ENCODE measurements at places on chromosomes 12 and 14.
A peak's percentile ranks its signal among the peaks of the same experiment; 100 is the strongest.

DNA sequence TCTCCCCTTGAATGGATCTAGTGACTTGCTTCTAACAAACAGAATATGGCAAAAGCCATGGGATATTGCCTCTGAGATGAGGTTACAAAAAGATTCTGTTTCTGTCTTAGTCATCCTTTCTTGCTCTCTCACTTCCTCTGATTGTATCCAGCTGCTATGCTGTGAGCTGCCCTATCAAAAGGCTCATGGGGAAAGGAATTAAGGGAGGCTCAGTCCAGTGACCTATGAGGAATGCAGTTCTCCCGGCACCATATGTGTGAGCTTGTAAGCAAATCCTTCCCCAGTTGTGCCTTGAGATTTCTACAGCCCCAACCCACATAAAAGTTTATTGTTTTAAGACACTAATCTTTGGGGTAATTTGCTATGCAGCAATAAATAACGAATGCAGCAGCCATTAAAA is 183.1 kb downstream of the KLHL28 start:
- DNase-seq: no peak

DNA sequence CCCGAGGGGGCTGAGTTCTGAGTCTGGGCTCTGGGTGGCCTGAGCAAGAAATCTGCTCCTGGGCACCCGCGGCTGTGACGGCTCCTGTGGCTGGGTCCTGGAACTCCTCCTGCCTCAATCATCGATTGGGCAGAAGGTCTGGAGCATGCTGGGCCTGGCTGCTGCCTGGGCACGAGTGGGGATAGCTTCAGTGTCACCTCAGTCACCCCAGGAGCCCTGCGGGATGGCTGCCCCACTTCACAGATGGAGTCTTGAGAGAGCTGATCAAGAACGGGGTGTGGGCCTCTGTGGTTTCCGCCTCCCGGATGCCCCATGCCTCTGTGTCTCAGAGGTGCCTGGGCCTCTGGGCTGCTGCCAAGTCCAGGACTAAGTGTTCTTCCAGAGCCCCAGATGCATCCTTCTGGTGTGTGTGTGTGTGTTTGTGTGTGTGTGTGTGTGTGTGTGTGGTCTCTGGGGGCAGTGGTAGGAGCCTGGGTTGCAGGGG is 185.6 kb upstream of the C14orf180 start:
- DNase-seq: peak; percentile 88

GRCh38 chr12:129373746-129374145 is 520.5 kb downstream of the GLT1D1 start:
- no peak for DNase-seq

- no peak for DNase-seq
These were observed 166.4 kb downstream of the TSPAN9 start for GRCh38 chr12:3243376-3244084.

DNA sequence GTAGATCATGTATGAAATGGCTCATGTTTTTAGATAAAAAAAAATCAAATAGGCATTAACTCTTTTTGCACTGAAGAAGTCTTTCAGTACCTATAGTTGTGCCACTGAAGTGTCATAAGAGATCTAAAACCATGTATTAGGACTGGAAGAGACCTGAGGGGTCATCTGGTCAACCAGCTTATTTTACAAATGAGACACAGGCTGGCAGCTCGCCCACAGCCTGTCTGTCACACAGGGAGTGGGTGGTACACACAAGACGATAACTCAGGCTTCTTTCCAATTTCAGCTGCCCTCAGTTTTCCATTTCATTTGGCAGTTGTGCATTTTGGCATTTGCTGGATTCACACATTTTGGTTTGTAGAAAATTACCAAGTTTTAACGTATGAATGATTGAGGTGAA is 34.7 kb downstream of the C12orf75 start:
- DNase-seq: no peak

- no peak for DNase-seq
These were observed at the start of gene TBC1D30 for GRCh38 chr12:64824500-64825142. Gene TBC1D30 (plus strand): TSS chr12:64824647. CDS start chr12:64824880, 233 bp downstream.

GRCh38 chr12:39173726-39174125 is 268.3 kb upstream of the CPNE8 start:
- DNase-seq: no peak

DNA sequence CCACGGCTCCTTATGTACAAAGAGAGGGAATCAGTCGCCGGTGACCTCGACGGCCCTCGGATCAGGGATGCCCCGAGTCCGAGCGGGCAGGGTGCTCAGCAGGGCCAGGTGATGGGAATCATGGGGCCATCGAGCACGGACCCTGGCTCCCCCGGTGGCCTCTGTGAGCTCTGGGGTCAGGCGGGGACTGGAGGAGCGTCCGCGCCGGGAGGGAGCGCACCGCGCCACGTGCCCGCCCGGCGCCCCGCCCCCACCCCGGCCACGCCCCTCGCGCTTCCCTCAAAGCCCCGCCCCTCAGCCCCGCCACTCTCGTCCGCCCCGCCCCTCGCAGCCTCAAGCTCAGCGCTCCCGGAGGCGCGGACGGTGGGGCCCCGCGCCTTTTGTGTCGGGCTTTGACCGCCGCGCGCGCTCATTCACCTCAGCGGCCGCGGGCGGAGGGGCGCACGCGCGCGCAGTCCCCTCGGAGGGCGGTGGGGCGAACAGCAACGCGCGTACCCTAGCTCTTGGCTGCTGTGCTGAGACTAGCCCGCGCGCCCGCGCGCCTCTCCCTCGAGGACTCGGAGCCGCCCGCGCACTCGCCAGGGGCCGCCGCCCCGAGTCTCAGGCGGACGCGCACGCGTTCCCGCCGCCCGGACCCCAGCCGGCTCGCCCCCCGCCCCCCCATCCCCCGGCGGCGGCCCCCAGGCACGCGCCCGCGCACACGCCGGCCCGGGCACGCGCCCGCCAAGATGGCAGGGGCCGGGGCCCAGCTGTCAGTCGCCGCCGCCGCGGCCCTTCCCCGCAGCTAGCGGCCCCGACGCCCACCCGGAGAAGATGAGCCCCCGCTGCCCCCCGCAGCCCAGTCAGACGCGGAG is 93.9 kb upstream of the EVL start:
- peak; percentile 77 for DNase-seq

DNA sequence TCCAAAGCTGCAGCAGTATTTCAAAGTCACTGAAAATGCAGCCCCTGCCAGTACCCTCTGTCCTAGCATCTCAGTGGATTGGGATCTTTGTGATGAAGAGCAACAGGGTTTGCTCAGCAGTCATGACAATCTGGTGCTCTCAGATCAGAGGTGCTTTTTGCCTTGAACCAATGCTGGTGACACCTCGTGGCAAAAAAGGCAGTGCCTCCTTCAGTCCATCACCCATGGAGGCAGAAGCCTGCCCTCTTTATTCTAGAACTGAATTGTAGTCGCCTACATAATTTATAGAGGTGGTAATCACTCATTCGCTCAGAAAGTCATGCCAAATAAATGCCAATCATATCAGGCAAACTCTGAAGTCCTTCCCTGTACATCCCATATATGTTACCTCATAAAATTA is 126.0 kb upstream of the VRK1 start:
- no peak for DNase-seq

DNA sequence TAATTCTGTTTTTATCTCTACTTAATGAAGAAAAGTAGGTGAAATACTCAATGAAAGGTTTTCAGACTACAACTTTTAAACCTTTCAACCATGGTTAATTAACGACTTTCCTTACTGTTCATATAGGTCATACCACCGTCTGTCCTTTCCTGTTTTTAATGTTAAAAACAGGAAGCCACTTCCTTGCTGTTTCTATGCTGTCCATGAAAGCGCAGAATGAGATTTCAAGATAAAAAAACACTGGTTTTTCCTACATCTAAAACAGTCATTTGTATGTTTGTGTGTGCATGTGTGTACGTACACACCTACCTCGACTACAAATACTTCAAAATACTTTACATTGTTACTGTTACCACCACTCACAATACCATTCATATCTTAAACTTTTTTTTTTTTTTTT is 27.3 kb downstream of the SPTLC2 start:
- DNase-seq: no peak

DNA sequence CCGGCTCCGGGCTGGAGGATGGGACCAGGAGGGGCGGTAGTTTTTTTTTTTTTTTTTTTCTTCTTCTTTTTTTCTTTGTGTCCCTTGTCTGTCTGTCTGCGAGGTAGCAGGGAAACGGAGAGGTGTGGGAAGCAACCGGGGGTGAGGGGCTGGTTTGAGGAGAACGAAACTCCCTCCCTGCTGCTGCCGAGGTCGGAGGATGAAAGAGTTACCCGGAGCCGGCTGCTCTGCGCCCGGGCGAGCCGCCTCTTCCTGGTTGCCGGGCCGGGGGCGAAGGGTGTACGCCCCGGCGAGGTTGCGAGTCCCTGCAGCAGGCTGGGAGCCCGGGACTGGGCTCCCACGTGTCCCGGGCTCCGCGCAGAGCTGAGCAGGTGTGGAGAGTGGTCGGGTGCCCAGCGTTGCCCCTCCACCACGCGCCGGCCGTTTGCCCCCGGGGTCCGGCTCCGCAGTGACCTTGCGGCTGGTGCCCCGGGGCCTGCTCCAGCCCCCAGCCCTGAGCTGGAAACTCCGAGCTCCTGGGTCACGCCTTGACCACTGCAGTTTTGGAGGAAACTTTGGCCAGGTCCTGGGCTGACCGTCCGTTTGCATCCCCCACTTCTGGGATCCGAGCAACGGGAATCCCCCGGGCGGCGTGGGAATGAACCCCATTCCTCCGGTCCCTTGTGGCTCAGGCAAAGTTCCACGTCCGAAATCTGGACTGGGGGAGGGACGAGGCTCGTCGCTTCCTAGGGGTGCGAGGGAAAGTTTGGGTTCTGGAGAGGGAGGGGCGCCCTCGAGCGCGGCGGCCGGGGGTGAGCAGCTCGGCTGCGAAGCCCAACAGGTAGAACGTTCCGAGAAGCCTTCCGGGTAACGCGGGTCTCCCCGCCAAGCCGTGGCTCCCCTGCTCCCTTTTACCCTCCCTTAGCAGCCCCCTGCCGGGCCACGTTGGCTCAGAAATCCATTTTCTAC is 1.3 kb downstream of the CHST11 start:
- DNase-seq: peak; percentile 48

GRCh38 chr14:99318091-99318958 is 46.3 kb upstream of the BCL11B start:
- no peak for DNase-seq

DNA sequence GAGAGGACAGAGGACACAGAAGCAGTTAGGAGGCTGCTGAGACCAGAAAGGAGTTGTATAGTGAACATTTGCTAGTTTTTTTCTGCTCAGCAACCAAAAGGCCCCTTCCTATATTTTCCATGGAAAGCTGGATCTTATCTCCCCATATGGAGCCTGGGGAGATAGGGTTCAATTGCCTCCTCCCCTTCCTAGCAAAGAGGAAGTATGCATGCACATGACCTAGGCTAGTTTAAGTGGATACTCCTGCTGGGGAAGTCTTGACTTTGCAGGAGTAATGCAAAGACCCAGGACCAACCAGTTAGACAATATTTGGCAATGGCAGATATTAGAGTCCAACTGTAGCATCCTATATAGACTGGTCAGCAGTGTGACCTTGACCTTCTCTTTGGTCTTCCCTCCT is 15.1 kb downstream of the CHD8 start:
- DNase-seq: no peak

DNA sequence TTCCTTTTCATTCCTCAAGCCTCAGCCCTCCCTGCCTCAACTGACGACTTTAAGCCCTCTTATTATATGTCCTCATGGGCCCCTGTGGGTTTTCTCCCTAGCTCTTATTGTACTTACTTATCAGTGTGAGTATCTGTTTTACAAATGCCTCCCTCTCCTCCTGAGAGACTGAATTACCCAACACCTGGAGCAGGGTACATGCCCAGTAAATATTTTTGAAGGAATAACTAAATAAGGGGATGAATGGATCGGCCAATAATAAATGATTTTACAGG is 95.8 kb upstream of the SLC35F4 start:
- no peak for DNase-seq

DNA sequence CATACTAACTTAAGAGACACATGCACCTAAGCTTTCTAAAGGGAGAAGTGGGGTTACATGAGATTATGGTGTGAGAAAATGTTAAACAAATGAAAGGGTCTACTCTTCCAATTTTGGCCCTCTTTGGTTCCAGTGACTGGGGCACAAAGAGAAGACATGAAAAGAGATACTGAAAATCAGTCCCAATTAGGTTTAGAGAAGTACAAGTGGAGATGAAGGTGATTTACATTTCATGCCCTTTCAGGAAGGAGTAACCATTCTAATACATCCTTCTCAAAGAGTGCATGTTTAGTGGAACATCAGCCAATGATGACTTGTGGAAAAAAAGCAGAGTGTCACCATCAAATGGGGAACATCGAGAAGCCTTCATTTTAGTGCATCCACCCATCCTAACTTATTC is 14.4 kb downstream of the MGP start:
- DNase-seq: no peak

Measured in CD4-positive, alpha-beta T cell treated with Interleukin-6 at 100 ng/mL for 8 hours (primary cell).